ENCODE measurements at places on chromosomes 12 and 14. TPM values are rescaled to one million over a fixed set of nuclear protein-coding genes. Genes with fewer than 3 reads are reported as not detected.

NEDD1 gene
- 21.0 TPM for total RNA-seq

PRKD1 gene
- 7.2 TPM for total RNA-seq

SYNE3 gene
- total RNA-seq = 5.8 TPM

MYBPC1 gene
- not detected for total RNA-seq

KRT71 gene
- not detected for total RNA-seq

- DNase-seq = no peak
Observed at GRCh38 chr12:40107803-40108620, 2.1 kb upstream of the SLC2A13 start.

GRCh38 chr12:52227606-52228166 is 5.4 kb upstream of the KRT7 start:
- DNase-seq = no peak

GRCh38 chr14:94005324-94006073 is 8.4 kb downstream of the CCDC197 start:
- DNase-seq = no peak

GRCh38 chr14:59507063-59507751 is 22.9 kb downstream of the JKAMP start:
- no peak for DNase-seq
